ENCODE measurements at places on chromosomes 12 and 14. TPM values are rescaled to one million over a fixed set of nuclear protein-coding genes. Genes with fewer than 3 reads are reported as not detected.

Gene HIP1R
- 208 TPM for total RNA-seq

Gene LUM
- total RNA-seq = 31.7 TPM

Gene SLCO1A2
- not detected for total RNA-seq

Gene AKAP6
- 6.3 TPM for total RNA-seq

Gene PAPOLA
- total RNA-seq = 231 TPM

Gene RNASE7
- total RNA-seq = not detected

Gene IFNG
- total RNA-seq = not detected

Gene SLC25A47
- 0.27 TPM for total RNA-seq

Gene OAS1
- total RNA-seq = 30.1 TPM

Gene OTUB2
- total RNA-seq = not detected

Gene PPFIBP1
- total RNA-seq = 39.4 TPM

Gene FOXN4
- not detected for total RNA-seq

Gene FRMD6
- total RNA-seq = 13.0 TPM

Gene CFAP251
- total RNA-seq = 0.41 TPM

Gene PDZRN4
- 11.2 TPM for total RNA-seq

Gene ARF6
- 120 TPM for total RNA-seq

Gene VRTN
- not detected for total RNA-seq

Gene HSPA2
- 51.2 TPM for total RNA-seq

Gene NTS
- not detected for total RNA-seq

Gene KCNMB4
- 10.9 TPM for total RNA-seq

Gene SIX6
- total RNA-seq = not detected

Gene SAMD15
- total RNA-seq = 0.41 TPM

Gene SYT1
- 2.4 TPM for total RNA-seq

Gene ARHGAP9
- 11.7 TPM for total RNA-seq

Gene MUCL1
- total RNA-seq = not detected

Gene KRT85
- total RNA-seq = not detected

Gene GPR84
- not detected for total RNA-seq

Gene CDK2
- total RNA-seq = 10.1 TPM

Gene PTGDR
- 28.8 TPM for total RNA-seq

Gene IGF1
- total RNA-seq = 15.5 TPM

Gene LALBA
- not detected for total RNA-seq

Gene PKP2
- 107 TPM for total RNA-seq

Gene CHD8
- total RNA-seq = 49.4 TPM

Gene PTPRQ
- total RNA-seq = under 0.01 TPM

Gene ACVRL1
- 132 TPM for total RNA-seq

Gene KRT82
- not detected for total RNA-seq

Gene SALL2
- total RNA-seq = 4.6 TPM

Gene CLEC7A
- total RNA-seq = 4.0 TPM

Gene CLEC9A
- not detected for total RNA-seq

Gene RNASE9
- not detected for total RNA-seq

Gene ANG
- 10.5 TPM for total RNA-seq

Gene KRT5
- not detected for total RNA-seq

Gene FBXW8
- total RNA-seq = 7.8 TPM

Gene ACSM4
- not detected for total RNA-seq

Gene REP15
- 210 TPM for total RNA-seq

Gene AKAP3
- not detected for total RNA-seq

Gene DCN
- total RNA-seq = 133 TPM

Gene HIGD1C
- not detected for total RNA-seq

Gene TAS2R30
- total RNA-seq = 23.2 TPM

Gene OR4Q3
- total RNA-seq = not detected

Gene OVCH1
- 0.37 TPM for total RNA-seq

Gene NDUFA12
- 4.4 TPM for total RNA-seq

Gene DCAF11
- 86.4 TPM for total RNA-seq

Gene PGF
- 10.1 TPM for total RNA-seq

Gene KCNA1
- total RNA-seq = 0.75 TPM

Gene BLOC1S1
- total RNA-seq = 480 TPM

Gene SLC5A8
- not detected for total RNA-seq

Gene SMOC1
- not detected for total RNA-seq

Gene RNASE3
- not detected for total RNA-seq
